Left renal cortex interstitium (tissue), 4 donors: ENCODE measurements at places on chromosomes 1 and 21. TPM values are rescaled to one million over a fixed set of nuclear protein-coding genes. Genes with fewer than 3 reads are reported as not detected.

The CD53 gene
- 6.7 TPM for polyA plus RNA-seq

GRCh38 chr1:213997038-213997771 lies 9.4 kb downstream of the PROX1 start:
- no peak for DNase-seq

The LHX8 gene
- polyA plus RNA-seq: not detected

DNA sequence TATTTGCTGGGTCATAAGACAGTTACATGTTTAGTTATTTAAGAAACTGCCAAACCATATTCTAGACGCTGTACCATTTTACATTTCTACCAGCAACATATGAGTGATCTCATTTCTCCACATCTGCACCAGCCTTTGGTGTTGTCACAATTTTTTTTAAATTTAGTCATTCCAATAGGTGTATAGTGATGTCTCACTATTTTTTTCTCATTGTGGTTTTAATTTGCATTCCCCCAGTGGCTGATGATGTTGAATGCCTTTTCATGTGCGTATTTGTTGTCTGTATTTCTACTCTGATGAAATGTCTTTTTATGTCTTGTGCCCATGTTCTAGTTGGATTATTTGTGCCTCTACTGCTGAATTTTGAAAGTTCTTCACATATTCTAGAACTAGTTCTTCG lies 38.4 kb downstream of the NFASC start:
- DNase-seq: no peak

GRCh38 chr1:118881751-118882150 lies 106.4 kb downstream of the TBX15 start:
- no peak for DNase-seq

The RNPC3 gene
- 36.1 TPM for polyA plus RNA-seq

GRCh38 chr1:18871401-18872070 lies 12.1 kb upstream of the TAS1R2 start:
- DNase-seq: no peak

DNA sequence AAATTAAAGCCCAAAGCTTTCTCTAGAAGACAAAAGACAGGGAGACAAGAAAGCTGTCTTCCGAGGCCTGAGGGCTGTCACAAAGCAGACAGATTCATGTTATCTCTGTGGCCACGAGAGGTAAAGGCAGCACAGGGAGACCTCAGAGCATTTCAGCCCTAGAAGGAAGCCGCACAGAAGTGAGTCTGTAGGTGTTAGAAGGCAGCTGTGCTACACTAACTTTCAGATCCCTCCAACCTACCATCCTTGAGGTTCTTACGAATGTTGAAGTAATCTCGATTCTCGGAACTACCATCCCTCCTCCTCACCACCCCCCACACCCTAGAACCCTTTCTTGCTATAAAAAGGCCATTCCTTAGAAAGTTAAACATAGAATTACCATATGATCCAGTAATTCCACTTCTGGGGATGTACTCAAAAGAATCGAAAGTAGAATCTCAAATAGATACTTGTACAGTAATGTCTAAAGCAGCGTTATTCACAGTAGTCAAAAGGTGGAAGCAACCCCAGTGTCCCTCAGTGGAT lies 21.5 kb upstream of the LYST start:
- DNase-seq: no peak

The AJAP1 gene
- polyA plus RNA-seq: 1.0 TPM

The HUNK gene
- polyA plus RNA-seq: 20.8 TPM

The OR2L13 gene
- polyA plus RNA-seq: not detected

GRCh38 chr1:66172272-66172671 lies 361.7 kb upstream of the SGIP1 start:
- DNase-seq: no peak

DNA sequence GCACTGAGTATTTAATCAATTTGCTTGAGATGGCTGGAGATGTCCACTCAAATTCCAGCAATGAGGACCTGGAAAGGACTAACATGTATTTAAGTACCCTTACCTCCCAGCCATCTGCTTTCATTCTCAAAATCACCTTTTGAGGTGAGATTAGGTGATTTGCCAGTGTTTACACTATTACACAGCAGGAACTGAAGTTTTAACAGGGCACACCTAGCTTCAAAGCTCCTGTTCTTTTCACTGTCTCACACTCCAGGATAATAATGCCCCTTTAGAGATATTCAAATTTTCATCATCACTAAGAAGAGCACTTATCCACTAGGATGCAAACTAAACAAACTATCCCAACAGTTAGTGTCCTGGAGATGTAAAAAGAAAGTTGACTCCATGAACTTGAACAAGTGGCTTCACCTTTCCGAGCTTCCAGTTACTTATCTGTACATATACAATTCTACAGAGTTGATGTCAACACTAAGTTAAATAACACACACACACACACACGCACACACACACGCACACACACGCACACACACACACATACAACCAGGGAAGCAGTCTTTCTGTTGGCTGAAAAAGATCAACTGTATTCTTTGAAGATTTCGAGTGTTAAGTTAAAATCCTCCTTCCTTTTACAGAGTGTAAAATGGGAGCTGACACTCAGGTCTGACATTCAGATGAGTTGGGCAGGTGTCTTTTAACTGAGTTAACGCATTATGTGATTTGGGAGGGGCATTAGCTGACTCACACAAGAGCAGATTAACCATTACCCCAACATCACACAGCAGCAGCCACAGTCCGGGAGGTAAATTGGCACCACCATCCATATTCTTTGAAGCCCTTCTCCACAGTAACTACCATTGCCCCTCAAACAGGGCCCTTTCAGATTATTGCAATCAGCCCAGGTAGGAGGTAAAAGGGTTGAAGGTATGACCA lies 15.5 kb upstream of the JAK1 start:
- DNase-seq: no peak

DNA sequence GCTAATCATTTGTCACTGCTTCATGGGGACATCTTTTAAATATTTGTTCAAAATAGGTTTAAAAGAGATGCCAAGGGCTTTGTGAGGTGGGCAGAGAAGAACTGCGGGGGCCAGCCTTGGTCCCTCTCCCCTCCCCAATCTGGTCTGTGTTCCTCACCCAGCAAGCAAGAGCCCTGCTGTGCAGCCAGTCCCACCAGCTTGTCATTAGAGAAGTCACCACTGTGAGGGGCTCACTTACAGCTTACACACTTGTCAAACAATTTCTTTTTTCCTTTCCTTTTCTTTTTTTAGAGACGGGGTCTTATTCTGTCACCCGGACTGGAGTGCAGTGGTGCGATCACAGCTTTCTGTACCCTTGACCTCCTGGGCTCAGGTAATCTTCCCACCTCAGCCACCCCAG lies 10.4 kb upstream of the CDK18 start:
- DNase-seq: no peak
